GM18507 (cell line): ENCODE measurements at places on chromosomes 11 and 22.

- DNase-seq: peak; percentile 20
Observed at GRCh38 chr22:40922484-40923303, 28.5 kb upstream of the RBX1 start.

DNA sequence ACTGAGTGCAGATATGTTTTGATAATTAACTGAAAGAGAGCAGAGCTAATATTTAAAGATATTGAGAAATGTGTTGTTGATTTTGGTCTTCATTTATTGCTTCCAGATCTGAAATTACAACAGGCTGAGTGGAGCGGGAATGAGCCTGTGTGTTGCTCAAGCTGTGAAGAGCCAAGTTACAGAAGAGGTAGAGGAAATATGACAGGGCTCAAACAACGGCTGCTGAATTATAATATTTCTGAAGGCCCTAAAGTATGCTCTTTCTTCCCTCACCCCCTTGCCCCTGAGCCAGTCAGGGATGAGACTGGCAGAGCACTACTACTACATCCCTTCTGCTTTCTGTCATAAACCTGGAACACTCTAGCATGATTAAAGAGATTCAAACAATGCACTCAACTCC, 115.6 kb downstream of the FANCF start:
- no peak for DNase-seq

GRCh38 chr22:48925450-48925849, 902.2 kb downstream of the BRD1 start:
- no peak for DNase-seq

DNA sequence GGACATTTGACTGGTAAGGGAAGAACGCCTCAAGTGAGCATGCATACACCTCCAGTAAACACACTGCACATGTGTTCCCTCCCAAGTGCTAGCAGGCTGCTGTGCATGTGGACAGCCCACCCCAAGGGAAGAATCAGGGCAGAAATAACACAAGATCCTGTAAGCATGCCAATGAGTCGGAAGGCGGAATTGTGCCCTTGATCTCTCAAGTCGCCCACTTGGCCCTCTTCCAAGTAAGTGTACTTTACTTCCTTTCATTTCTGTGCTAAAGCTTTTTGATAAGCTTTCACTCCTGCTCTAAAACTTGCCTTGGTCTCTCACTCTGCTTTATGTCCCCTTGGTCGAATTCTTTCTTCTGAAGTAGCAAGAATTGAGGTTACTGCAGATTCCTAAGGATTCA, 139.6 kb downstream of the TRPC6 start:
- no peak for DNase-seq

- no peak for DNase-seq
Observed at GRCh38 chr22:19886605-19887255, 32.1 kb upstream of the GNB1L start.

DNA sequence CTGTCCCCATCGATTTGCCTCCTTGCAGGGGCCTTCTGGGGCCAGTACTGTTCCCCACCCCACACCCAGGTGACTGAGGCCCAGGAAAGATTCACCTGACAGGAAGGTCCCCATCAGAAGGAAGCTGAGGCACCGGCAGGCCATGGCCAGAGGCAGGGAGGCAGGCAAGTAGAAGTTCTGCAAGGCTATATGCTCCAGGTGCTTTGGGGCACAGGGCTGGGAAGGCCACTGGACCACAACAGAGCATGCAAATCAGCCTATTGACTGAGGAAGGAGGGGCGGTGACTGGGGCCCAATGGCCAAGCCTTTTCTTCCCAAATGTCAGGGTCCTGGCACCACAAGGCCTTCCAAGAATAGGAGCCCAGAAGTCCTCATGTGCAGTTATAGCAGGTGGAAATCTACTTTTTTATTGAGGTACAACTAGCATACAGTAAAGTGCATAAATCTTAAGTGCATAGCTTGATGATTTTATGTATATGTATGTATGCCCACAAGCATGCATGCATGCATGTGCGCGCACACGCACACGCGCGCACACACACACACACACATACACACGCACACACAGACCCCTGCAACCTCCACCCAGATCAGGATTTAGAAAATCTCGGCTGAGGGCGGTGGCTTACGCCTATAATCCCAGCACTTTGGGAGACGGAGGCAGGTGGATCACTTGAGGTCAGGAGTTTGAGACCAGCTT, at the start of gene VPREB3:
VPREB3 (minus strand) TSS at position 206 of the 700 bp plus-strand sequence; CDS start at position 144, 62 bp downstream.
- DNase-seq: no peak

DNA sequence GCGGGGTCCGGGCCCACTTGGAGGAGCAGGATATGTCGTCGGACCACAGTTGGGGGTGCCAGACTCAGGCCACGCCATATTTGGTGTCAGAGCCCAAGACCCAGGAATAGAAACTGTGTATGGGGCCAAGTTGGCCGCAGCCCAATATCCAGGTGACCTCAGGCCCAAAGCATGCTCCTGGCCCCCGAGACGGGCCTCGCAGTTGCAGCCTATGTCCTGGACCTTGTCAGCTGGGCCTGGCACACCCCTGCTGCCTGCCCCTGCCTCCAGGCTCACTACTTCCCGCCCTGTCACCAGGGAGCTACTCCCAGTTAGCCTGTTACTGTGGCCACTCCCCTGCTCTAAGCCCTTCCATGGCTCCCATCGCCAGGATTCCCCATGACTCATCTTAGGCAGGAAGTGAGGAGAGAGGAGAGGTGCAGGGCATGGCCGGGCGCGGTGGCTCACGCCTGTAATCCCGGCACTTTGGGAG, 23.1 kb downstream of the A4GALT start:
- no peak for DNase-seq

GRCh38 chr11:121927789-121928188, 188.2 kb downstream of the BLID start:
- DNase-seq: no peak

DNA sequence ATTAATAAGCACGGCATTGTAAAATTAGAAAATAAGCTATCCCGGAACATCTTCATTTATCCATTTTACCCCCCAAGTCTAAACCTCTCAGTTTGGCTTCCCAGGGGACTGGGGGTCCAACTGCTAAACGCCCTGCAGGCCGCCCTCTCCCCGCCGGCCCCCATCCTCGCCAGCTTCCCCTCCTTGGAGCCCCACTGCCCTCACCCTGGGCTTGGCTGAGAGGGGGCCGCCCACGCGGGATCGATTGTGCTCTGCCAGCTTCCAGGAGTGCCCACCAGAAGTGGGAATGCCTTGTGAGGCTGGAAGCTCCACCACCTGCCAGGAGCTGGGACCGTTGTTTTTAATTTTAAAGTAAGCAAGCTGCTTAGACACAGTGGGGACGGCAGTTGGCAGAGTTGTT, 353.5 kb downstream of the TBC1D22A start:
- DNase-seq: no peak

DNA sequence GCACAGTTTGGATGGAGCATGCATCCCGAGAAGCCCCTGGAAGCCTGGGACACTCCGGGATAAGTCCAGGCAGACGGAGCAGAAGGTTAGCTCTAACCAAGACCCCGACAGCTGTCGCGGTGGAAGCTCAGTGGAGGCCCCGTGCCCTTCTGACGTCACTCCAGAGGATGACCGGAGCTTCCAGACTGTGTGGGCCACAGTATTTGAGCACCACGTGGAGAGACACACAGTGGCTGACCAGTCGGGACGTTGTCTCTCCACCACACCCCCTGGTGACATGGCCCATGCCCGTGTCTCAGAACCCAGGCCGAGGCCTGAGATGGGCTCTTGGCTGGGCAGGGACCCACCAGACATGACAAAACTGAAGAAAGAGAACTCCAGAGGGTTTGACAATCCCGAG, 86.3 kb downstream of the KIAA1671 start:
- no peak for DNase-seq

DNA sequence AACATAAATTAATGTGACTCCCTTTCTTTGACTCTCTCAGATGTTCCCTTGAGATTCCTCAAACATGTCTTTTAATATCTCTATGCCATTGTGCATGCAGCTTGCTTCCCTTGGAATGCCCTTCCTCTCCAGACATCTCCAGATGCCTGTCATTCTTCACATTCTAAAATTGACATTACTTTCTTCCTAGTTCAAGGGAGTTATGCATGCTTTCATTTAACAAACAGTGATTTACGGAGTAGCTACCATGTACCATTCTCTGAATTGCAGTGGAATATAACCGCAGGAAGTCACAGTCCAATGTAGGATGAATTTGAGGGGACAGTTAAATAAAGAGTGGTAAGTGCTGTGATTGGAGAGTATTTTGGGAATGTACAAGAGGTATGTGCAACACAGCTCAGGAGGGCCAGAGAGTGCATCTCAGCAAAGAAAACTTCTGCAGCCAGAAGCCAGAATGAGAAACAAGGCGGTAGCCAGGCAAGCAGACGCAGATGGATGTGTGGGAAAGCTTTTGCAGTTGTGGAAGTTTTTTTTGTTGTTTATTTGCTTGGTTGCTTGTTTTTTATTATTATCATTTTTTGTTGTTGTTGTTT, 18.7 kb downstream of the MMP10 start:
- DNase-seq: no peak

DNA sequence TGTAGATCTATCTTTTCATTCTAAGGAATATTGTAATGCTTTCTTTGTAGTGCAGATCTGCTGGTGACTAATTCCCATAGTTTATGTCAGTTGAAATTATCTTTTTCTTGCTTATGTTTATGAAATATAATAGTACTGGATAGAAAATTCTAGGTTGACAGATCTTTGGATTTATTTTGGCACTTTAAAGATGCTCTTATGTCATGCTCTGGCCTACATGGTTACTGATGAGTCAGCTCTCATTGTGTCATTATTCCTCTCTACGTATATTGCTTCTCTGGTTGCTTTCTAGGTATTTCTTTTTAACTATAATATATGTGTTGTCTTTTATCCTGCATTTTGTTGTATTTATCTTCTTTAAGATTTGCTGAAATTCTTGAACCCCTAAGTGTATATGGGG, 955.5 kb upstream of the CHORDC1 start:
- no peak for DNase-seq

DNA sequence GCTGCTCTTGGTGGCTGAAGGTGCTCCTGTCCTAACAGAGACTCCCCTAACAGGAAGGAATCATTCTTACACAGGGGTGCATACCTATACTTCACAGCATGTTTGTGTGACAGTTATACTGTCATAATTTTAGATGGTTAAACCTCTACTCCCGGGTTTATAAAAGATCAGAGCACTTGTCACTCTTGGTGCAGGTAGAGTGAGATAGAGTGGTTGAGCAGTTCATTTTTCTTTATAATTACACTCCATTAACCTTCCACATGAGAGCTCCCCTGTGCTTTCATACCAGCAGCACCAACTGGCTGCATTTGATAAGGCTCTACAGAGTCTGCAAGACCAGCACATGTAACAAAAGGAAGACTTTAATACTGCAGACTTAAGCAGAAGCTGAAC, 72.9 kb downstream of the LARGE2 start:
- no peak for DNase-seq

- DNase-seq: no peak
Observed at GRCh38 chr22:22061085-22062077, 78.8 kb upstream of the TOP3B start.

DNA sequence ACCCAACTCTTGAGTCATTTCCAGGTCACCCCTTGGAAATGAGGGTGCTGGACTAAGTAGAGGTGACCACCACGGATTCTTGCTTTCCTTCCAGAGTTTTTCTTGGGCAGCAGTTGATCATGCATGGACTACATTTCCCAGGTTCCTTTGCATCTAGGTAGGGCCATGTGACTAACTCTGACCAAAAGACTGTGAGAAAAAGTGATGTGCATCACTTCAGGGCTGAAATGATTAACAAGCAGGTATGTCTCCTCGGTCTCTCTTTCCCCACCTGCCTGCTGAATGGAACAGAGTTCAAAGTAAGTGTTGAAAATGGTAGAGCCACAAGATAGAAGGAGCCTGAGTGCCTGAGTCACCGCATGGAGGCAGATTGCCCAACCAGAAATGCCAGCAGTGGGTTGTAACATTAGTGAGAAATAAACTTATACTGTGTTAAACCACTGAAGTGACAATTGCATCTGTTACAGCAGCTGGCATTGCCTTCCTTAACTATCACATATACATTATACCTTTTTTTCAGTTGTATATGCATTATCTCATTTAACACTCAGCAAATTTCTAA, 113.5 kb downstream of the MN1 start:
- DNase-seq: no peak

GRCh38 chr11:6251120-6251733, 8.4 kb upstream of the CCKBR start:
- DNase-seq: peak; percentile 18

GRCh38 chr11:75585293-75585670, 23.2 kb downstream of the SERPINH1 start:
- DNase-seq: no peak

- no peak for DNase-seq
Observed at GRCh38 chr11:47538741-47539565, 14.0 kb downstream of the CELF1 start.

DNA sequence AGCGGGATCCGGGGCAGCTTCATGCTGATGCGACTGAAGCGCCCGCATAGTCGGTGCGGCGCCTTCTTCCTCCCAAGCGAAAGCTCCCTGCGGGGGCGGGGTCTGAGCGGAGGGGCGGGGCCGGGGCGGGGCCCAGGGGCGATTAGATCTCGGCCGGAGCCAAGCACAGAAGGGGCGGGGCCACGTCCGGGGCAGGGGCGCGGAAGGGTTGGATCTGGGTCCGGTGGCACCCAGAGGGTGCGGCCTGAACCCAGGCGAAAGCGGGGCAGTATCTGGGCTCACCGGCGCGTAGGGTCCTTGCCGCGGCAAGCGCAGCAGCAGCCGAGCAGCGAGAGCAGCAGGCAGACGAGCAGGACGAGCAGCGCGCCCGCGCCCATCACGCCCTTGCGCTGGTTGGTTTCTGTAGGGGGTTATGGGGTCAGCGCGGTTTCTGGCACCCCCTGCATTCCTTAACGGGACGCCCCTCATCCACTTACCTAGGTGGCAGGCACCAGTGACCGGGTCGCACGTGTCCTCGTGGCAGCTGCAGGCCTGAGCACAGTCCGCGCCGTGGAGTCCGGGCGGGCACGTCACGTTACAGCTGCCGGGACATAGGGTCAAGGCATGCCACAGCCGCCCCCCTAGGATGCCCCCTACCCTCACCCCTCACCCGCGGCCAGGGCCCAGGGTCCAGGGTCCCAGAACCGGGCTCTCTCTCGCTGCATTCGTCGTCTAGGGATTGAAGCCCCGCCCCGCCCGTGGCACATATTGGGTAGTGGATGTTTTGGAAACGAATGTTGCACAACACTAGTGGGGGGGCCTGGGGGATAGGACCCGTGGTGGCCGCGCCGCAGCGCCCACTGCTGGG, 8.1 kb downstream of the SCARF2 start:
- DNase-seq: peak; percentile 76
